Left ventricle myocardium superior (tissue), 1 donor: ENCODE measurements at places on chromosomes 2 and 18. TPM values are rescaled to one million over a fixed set of nuclear protein-coding genes. Genes with fewer than 3 reads are reported as not detected.

Gene LOXL3
- 2.6 TPM for total RNA-seq

Gene SMAD4
- total RNA-seq = 94.0 TPM

GRCh38 chr2:10773821-10774341 lies 38.7 kb downstream of the PDIA6 start:
- DNase-seq = no peak

DNA sequence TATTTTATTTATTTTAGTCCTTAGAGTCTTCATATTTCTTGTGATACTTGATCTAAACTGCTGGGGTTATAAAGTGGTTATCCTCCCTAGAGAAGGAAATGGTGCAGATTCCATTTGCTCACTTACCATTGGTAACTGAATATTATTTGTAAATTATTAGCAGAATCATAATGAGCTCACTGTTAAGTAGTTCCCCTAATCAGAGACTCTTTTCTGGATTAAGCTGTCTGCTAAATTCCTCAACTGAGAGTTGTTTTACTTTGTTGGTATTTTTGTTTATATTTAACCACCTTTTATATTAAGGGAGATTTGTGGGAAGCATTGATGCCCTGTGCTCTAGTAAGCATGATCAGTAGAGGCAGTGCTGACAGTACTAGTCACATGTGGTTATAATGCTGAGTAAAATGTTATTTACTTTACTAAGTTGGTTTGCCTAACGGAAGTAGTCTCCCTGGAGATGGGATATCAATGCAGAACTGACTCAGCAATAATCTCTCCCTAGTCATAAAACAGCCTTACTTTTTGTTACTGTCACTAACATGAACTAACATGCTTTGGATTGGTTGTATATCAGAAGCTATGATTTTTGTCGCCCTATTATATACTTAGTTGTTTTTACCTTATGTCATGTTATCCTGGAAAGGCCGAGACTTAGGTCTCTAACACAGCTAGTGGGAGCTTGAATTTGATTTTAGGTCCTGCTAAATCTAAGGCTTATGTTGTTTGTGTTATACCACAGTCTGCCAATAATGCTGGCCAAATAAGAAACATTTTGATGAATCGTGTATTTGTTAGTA lies 166.7 kb downstream of the MCFD2 start:
- DNase-seq = no peak

DNA sequence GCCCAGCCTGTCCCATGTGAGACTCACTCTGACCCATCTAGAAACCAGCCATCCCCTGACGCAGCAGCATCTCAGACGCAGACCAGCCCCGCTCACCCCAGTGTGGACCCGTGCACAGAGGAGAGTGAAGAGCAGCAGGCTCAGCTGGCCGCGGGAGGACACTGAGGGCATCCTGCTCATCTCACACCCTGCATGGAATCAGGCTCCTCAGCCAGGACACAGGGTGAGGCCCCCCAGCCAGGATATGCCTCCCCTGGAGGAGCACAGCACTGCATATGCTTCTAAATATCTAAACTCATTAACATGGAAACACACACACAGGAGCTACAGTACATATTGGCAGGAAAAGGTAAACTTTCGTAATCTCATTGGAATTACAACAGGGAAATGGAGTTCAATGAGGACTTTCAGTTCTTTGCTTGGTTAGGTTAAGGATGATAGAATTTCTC lies 34.4 kb downstream of the NEMP2 start:
- no peak for DNase-seq

GRCh38 chr2:42102024-42102590 lies 54.3 kb downstream of the PKDCC start:
- DNase-seq = peak; percentile 72

- DNase-seq = no peak
These were observed 274.6 kb downstream of the AFF3 start for GRCh38 chr2:99867770-99868169.

Gene LINC00305
- not detected for total RNA-seq

GRCh38 chr2:3332133-3332532 lies 45.5 kb downstream of the EIPR1 start:
- no peak for DNase-seq

- DNase-seq = no peak
These were observed 48.2 kb upstream of the PPM1B start for GRCh38 chr2:44120428-44120827.

DNA sequence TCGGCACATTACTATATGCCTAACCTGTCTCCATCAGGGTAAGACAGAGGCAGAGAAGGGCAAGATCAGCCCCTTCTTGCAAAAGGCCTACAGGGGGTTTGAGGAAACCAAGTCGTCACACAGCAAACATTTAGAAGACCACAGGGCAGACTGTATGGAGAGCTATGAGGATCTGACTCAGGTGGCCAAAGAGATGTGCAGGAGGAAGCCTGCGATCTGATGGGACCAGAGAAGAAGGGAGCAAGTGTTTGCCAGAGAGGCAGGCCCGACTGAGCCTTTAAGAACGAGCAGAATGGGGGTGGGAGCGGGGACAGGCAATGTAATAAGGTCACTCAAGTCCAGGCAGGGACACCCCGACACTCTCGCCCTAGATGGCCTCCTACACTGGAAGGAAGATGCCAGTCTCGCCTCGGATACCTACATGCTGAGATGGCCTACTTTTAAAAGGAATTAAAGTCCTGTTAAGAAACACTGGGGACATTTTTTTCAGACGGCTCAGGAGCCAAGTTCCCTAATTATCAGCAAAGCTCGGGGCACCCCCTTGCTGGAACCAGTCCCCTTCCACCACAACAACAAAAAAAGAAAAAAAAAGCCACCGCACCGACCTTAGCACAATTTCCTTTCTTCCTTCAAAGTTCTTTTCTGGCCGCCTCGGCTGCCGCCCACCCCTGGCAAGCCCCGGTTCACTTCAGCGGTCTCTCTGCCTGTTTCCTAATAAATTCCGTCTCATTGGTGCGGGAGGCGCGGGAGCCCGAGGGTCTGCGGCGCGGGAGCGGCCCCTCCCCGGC lies 1.5 kb downstream of the SFXN5 start:
- DNase-seq = no peak

- no peak for DNase-seq
These were observed 1.7 kb downstream of the MAPRE3 start for GRCh38 chr2:26971911-26972786.

DNA sequence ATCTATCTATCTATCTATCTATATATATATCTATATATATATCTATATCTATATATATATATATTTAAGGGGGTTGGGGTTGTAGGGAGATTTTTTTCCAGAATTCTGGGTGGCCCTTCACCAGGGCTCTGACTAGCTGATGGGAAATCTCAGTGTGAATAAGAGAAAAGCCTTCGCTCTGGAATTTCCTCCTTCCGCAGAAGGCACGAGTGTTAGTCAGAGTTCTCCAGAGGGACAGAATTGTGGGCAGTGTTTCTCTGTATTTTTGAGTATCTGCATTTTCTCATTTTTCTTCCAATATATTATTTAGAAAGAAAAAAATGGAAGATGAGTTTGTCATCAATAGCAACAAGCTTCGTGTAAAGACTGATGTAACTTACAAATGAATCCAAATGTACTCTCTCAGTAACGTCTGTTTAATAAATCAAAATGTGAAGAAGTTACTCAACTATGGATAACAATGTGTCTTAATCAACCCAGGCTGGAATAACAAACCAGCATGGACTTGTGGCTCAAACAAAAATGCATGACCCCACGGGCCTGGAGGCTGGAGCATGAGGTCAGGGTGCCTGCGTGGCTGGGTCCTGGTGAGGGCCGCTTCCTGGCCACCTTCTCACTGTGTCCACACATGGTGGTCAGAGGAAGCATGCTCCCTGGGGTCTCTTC lies 10.6 kb upstream of the SNTG2 start:
- DNase-seq = no peak

GRCh38 chr2:28280619-28281018 lies 112.0 kb upstream of the FOSL2 start:
- DNase-seq = no peak

GRCh38 chr2:109681633-109682380 lies 67.6 kb downstream of the SOWAHC start:
- no peak for DNase-seq

Gene CFAP53
- total RNA-seq = not detected

DNA sequence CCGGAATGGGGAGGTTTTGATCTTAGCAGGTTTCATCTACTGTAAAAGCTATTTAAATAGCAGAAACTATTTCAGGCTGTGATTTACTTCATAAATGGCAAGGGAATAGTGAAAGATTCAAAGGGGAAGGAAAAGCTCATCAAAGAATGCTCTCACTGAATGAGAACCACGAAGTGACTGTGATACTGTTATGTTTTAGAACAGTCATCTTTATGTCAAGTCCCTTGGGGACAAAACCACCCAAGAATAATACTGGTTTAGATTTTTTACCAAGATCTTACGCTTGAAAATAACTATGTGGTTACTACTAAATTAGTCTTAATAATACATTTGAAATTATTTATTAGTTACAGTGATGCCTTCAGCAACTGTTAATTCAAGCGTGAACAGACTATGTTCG lies 28.1 kb downstream of the FARSB start:
- no peak for DNase-seq

GRCh38 chr18:34225218-34225553 lies 473 bp upstream of the NOL4 start:
- DNase-seq = no peak

DNA sequence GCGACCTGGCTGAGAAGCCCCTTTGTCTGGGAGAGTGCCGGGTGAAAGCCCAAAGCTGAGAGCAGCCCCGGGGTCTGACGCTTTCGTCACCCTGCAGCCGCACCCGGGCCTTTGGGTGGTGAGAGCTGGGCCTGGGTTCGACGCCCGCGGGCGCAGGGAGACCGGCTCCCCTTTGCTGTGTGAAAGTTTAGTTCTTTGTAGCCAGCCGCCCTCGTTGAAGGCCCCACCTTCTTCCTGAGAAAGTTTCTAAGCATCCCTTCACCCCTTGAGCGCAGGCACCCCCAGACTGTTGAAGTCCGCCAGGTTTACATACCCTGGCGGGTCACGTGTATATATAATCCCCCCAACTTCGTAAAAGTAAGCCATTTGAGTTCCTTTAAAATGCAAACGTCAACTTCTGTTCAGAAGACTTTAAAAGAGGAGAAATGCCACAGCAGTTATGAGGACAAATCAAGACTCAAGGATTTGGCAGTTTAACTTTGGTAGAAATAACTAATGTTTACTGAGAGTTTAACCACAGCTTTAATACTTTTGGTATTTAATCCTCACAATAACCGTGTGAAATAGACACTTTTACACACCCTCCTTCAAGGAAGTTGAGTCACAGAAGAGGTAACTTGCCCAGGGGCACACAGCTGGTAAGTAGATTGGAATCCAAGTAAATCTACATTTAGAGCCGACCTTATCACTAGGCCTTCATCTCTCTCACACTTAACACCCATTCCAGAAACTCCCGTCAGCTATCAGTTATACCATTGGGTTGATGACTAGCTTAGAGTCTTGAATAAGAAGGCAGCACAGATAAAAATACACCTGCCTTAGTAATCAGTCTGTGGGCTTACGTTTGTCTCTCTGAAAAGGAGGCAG lies 1.1 kb upstream of the MBOAT2 start:
- no peak for DNase-seq

DNA sequence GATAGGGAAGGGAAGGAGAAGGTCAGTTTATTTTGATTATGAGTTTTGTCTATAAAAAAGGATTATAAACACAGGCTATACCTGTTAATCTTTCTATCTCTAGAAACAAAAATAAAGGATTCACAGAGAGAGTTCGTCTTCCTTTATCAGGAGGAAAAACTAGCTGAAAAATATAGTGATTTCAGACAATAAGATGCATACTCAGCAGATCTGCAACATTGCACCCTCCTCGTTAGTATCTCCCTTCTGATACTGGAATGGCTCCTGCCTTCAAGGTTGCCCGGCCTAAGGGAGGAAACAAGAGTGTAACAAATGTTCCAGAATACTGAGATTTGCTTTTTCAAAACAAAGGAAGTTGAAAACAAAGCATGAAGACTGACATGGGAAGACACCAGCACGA lies 48.7 kb upstream of the LRATD1 start:
- no peak for DNase-seq

DNA sequence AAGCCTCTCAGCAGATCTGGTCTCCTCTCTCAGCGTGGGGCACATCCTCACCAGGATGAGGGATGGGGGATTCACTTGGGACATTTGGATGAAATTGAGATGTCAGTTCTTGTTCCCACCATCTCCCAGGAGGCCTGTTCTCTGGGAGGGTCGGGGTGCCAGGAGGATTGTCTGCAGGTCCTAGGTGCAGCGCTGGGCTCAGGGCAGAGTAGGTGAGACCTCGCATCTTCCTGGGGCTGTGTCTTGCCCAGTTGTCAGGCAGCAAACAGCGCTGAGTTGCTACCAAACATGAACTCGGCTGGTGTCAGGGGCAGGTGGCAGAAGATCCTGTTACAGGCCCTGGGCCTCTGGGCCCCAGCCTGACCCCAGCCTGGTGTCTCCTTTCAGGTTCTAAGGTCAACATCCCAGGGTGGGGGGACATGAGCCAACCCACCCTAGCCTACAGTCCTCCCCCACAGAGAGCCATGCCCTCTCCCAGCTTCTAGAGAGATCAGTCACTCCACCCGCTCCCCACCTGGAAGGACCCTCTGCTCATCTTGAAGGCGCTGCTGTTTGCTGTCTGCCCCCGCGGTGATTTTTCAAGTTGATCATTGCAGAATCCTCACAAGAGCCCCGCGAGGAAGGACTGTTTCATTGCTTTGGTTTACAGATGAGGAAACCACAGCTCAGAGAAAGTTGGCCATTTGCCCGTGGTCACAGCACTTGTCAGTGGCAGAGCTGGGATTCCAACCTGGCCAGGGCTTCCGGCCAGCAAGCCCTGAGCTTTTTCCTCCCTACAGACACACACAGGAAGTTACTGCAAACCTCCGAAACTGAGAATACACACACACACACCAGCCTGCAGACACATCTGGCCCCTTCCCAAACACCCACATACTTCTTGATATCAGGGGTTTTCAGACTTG lies 83.9 kb downstream of the STPG4 start:
- peak; percentile 83 for DNase-seq

DNA sequence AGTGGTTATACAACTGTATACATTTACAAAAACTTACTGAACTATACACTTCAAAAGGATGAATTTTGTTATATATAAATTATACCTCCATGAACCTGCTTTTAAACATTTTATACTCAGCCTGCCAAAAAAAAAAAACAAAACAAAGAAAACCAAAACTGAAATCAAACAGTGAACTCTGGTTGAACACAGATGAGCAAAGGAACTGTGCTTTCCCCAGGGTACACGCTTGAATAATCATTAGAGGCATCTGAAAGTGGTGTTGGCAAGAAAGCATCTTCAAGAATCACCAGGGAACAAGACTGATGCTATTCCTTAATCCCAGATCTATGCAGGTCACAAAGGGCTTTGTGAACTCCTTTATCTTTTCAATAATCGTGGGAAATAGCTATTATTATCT lies 77.0 kb upstream of the LYPD1 start:
- DNase-seq = no peak

- peak; percentile 62 for DNase-seq
These were observed 67.3 kb downstream of the LIPG start for GRCh38 chr18:49628881-49629795.

DNA sequence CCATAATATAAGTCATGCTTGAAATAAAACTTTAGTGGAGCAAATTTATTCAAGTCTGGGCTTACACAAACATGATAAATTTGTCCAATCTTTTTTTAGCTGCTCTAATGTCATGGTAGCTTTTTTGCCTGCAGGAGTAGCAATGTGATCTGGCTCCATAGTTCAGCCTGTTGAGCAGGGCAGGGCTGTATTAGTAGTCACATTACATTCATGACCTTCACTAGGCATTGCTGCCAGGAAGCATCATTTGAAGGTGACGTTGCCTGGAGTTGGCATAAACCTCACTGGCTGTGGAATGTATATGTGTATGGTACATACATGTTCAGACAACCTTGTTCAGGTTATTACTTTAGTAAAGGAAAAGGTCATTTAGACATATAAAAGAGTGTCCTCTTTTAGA lies 76.6 kb downstream of the CCDC85A start:
- no peak for DNase-seq
